Peyer's patch (tissue), 4 donors: ENCODE measurements at places on chromosomes 13 and 19. TPM values are rescaled to one million over a fixed set of nuclear protein-coding genes. Genes with fewer than 3 reads are reported as not detected.

GRCh38 chr19:31214086-31214485 is 135.2 kb downstream of the TSHZ3 start:
- no peak overlapping the region for H3K4me3 ChIP-seq
- peak overlapping the region; percentile 31 for H3K27ac ChIP-seq
- no peaks in the 10 kb centered on the region for H3K27me3 ChIP-seq

DNA sequence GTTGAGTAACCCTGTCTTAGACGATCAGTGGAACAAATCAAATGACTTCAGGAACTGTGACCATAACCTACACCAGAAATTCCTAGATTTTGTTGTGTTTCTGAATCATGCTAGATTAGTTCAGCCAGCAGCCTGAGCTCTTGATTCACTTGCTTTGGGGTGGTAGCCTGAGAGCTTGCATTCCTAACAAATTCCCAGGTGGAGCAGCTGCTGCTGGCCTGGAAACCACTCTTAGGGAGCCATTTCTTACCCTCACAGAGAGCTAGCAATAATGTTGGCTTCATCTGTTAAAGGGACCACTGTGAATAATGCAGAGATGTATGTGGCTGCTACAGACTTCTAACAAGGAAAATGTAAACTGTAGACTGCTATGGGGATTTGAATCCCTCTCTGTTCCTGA is 388.1 kb upstream of the PRR20A start:
- no peak overlapping the region for H3K27ac ChIP-seq
- H3K4me3 ChIP-seq: no peak overlapping the region
- H3K4me1 ChIP-seq: no peaks in the 10 kb centered on the region
- no peaks in the 10 kb centered on the region for H3K27me3 ChIP-seq
- no peak for DNase-seq
- H3K36me3 ChIP-seq: no peaks in the 10 kb centered on the region

Gene TMEM221
- not detected for total RNA-seq

DNA sequence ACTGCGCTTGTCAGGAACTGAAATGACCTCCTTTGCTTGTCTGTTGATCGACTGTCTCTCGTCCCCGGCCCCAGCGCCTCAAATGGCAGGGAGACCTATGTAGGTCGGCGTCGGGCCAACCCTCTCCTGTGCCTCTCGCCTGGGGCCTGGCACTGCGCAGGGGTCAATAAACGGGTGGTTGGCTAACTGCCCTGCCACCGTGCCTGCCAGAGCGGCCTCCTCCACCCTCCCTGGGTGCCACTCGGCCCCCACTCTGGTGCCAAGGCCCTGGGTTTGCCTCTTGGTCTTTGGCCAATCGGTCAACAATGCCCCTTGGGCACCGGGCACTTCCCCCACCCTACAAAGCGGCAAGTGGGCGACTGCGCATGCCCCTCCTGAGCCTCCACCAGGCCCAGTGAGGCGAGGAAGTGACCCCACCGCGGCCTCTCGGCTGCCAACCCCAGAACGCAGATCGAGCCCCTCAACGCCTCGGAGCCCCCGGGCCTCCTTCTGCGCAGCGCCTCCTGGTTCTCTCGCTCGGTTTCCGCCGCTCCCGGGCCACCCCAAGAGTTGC is 1.1 kb downstream of the KEAP1 start:
- H3K27ac ChIP-seq: peak overlapping the region; percentile 97
- peaks cover 53% of the 10 kb centered on the region for H3K4me1 ChIP-seq
- no peaks in the 10 kb centered on the region for H3K36me3 ChIP-seq
- DNase-seq: peak; percentile 86

Gene FCGBP
- 1,037 TPM for total RNA-seq

DNA sequence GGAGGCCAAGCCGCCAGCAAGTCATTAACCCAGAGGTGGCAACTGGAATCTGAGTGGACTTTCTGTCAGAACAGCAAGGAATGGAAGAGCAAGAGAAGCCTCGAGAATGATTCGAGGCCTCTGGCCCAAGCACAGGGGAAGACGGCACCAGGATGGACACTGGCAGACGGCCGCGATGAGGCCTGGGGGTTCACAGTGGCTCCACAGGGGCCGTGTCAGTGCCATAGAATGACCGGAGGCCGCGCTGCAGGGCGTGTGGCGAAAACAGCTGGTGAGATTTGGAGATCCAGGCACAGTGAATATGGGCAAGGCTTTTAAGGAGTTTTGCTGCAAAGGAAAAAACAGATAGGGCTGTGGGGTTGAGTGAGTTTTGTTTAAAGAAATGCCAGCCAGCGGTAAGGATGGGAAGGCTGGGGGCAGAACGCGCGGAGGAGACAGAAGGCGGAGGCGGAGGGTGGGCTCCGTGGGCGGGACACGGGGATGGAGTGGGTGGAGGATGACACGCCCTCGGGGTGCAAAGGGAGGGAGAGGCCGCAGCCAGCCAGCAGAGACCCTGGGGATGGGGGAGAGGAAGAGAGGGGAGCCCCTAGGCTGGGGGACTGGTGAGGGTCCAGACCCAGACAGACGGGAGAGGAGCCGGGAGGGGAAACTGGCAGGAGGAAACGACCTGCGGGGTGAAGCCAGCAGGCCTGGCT is 130.5 kb downstream of the RNF17 start:
- no peak overlapping the region for H3K4me3 ChIP-seq
- DNase-seq: no peak
- no peak overlapping the region for H3K27ac ChIP-seq
- H3K4me1 ChIP-seq: no peaks in the 10 kb centered on the region

Gene PEX11G
- 10.3 TPM for total RNA-seq

DNA sequence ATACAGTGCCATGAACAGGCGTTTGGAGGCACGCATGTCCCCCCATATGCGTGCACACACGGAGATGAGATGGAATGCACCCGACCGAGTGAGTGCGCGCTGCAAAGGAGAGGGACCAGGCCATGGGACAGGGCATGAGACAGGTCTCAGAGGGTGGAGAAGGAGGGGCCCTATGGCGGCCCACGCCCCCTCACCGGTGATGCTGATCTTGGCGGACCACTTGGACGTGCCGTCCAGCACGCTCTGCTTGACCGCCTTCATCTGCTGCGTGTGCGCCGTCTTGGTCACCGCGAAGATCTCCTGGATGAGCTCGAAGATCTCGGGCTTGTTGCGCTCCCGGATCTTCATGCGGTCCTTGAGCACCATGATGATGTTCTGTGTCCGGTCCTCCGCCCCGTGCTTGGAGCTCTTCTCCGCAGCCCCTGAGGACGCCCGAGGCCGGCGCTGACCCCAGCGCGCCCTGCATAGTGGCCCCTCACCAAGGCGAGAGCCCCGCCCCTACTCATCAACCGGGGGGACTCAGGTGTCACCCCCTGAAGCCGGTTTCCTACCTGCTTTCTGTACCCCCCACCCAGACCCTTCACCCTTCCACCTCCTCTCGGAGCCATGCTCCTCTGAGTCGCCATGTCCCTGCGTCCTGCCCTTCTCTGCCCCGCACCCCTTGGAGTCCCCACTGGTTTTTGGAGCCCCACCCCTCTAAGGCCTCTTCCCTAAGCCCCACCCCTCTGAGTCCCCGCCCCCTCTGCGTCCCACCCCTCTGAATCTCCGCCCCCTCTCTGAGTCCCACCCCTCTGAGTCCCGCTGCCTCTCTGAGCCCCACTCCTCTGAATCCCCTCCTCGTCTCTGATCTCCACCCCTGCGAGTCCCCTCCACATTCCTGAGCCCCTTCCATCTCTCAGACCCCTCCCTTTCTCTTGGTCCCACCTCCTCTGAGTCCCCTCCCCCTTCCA is 40.8 kb downstream of the UNC13A start:
- no peaks in the 10 kb centered on the region for H3K4me1 ChIP-seq
- H3K27ac ChIP-seq: no peak overlapping the region
- no peaks in the 10 kb centered on the region for H3K27me3 ChIP-seq
- DNase-seq: no peak
- H3K36me3 ChIP-seq: no peaks in the 10 kb centered on the region

Gene DIAPH3
- 3.1 TPM for total RNA-seq

GRCh38 chr19:16599655-16600346 is 27.6 kb upstream of the SLC35E1 start:
- H3K27me3 ChIP-seq: no peaks in the 10 kb centered on the region
- H3K4me3 ChIP-seq: no peak overlapping the region
- H3K36me3 ChIP-seq: no peaks in the 10 kb centered on the region
- no peak for DNase-seq
- peaks cover 9% of the 10 kb centered on the region for H3K4me1 ChIP-seq
- no peak overlapping the region for H3K27ac ChIP-seq

DNA sequence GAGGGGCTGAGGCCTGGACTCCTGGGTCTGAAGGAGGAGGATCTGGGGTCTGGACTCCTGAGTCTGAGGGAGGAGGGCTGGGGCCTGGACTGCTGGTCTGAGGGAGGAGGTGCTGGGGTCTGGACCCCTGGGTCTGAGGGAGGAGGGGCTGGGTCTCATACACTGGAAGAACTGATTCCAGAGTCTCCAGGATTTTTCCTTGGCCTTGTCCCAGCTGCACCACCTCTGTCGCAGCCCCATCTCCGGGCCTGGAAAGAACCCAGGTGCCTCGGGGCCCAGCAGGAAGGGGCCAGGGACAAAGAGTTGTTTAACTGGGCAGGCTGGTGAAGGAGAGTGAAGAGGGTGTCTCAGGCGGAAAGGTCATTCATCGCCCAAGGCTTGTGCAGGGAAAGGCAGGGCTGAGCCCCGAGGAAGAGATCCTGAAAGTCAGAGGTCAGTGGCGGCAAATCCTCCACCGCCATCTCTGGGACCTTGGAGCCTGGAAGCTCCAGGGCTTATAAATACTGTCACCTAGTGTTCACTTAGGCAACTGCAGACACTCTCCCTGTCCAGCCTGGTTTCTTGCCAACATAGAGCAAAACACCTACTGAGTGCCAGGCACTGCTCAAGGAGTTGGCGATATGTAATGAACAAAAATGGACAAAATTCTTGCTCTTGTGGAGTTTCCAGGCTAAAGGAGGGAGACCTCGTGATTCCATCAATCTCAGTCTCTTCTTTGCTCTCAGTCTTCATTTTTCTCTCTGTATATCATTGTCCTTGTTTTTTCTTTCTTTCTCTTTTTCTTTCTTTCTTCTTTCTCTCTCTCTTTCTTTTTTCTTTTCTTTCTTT is 4.4 kb upstream of the KCNN4 start:
- H3K4me1 ChIP-seq: peaks cover 15% of the 10 kb centered on the region
- H3K27me3 ChIP-seq: no peaks in the 10 kb centered on the region
- DNase-seq: peak; percentile 61
- H3K27ac ChIP-seq: peak overlapping the region; percentile 93

GRCh38 chr13:25971047-25971446 is 80.8 kb downstream of the SHISA2 start:
- H3K4me1 ChIP-seq: no peaks in the 10 kb centered on the region
- no peak for DNase-seq
- peak overlapping the region; percentile 31 for H3K27ac ChIP-seq
- no peak overlapping the region for H3K4me3 ChIP-seq
